SK-N-MC (cell line): ENCODE measurements at places on chromosomes 5 and 9.

GRCh38 chr9:106287091-106287631 lies 575.8 kb upstream of the ZNF462 start:
- no peak for DNase-seq

DNA sequence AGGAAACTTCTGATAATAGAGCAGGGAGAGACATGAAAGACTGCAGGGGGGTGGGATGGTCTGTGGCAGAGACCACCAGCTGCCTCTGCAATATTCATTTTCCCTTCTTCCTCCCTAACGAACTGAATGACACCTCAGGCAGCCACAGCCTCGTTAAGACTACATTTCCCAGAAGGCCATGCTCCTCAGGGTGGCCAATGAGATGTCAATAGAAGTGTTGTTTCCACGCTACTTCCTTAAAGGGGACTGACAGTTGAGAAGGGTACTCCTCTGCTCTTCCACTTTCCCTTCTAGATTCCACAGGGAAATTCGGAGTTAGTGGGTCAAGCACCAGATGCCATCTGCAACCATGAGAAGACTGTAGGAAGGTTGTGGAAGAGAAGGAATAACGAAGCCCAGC lies 52.0 kb upstream of the DAPK1 start:
- no peak for DNase-seq

DNA sequence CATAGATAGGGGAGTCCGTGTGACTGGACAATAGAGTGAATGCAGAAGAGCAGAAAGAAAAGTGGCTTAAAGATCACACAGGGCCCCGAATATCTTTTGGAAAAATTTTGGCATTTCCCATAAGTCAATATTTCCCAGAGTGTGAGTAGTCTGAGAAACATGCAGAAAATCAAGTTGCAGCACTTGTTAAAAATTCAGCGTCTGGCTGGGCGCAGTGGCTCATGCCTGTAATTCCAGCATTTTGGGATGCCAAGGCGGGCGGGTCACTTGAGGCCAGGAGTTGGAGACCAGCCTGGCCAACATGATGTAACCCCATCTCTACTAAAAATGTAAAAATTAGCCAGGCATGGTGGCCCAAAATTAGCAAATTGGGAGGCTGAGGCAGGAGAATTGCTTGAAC lies 227.0 kb downstream of the DRD1 start:
- no peak for DNase-seq

GRCh38 chr5:1312206-1312605 lies 17.3 kb upstream of the TERT start:
- no peak for DNase-seq

- DNase-seq: no peak
Measured at GRCh38 chr5:30572279-30572678, 621.2 kb upstream of the CDH6 start.

- no peak for DNase-seq
Measured at GRCh38 chr9:130865921-130866320, 30.7 kb downstream of the QRFP start.

- no peak for DNase-seq
Measured at GRCh38 chr9:70421272-70422180, 7.1 kb upstream of the KLF9 start.

GRCh38 chr9:86843206-86843605 lies 104.1 kb downstream of the GAS1 start:
- DNase-seq: no peak

- no peak for DNase-seq
Measured at GRCh38 chr5:61293873-61294272, 38.2 kb upstream of the ZSWIM6 start.

- no peak for DNase-seq
Measured at GRCh38 chr5:146862641-146863040, 15.9 kb downstream of the PPP2R2B start.

DNA sequence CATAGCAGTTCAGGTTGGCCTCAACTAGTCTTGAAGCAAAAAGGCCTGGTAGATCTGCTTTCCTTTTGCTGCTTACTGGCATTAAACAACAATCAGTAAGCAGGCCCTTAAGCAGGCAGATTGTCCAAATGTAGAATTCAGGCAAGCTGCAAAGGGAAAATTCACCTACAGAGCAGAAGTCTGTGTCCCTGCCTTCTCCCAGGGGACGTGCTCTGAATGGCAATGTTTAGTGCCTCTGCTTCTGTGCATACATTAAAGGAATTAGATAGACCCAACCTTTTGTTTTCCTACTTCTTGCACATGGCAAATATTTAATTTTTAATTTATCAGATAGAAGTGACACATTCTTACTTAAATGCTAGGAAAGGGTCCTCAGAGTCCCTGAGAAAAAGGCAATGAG lies 328.8 kb upstream of the PIK3R1 start:
- DNase-seq: no peak

DNA sequence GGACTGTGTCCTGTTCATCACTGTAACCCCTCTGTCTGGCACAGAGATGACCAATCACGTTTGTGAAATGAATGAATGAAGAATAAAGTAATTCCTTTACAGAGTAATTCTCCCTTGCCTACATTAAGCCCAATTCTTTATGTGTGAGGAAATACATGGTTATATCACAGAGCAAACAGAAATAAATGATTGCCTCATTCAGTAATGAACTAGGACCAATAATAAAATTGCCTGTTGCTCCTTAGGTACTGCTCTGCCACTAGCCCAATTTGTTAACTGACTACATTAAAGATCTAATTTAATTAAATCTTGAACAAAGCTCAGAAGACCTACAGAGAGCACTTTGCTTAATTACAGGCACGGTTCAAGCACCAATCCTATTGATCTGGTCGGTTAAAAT lies 121.8 kb downstream of the DCP2 start:
- no peak for DNase-seq

GRCh38 chr5:152349683-152350526 lies 55.2 kb downstream of the NMUR2 start:
- DNase-seq: no peak

- DNase-seq: no peak
Measured at GRCh38 chr5:136013559-136013958, 15.2 kb upstream of the TGFBI start.

DNA sequence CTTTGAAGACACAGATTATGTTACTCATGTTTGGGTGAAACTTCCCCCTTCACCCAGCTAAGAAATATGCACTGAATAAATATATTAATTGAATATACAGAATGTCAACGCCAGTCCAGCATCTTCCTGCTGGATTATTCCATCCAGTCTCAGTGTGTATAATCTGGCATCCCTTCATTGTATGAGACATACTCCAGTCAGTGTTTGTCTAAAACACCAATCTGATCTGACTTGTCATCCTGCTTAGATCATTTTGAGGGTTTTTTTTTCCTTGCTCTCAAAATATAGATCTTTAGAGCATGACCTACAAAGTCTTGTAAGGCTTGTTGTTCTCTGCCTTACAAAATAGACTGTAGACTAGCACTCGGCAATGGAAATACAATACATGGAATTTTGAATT lies 195.1 kb downstream of the SMARCA2 start:
- no peak for DNase-seq

DNA sequence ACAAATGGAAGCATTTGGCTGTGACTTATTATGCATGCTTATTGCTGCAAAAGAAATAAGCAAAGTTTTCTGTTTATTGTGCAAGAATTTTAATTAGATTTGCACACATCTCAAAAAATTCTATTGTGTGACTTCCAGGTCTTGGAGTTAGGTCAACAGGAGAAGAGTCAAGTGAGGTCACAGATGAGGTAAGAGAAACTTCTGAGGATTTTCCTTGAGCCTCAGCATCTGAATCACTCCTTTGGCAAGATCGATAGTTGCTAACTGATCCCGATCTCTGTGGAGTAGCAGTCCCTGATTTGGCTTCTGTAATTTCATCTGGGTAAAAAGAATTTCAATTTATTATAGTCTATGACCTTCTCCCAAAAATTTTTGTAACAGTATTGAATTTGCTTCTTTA lies 6.9 kb upstream of the TTC33 start:
- DNase-seq: no peak

GRCh38 chr5:134430001-134430569 lies 18.4 kb upstream of the CDKN2AIPNL start:
- no peak for DNase-seq

- no peak for DNase-seq
Measured at GRCh38 chr9:37623267-37623666, 27.5 kb upstream of the FRMPD1 start.

- DNase-seq: no peak
Measured at GRCh38 chr5:9231842-9232241, 314.0 kb downstream of the SEMA5A start.

DNA sequence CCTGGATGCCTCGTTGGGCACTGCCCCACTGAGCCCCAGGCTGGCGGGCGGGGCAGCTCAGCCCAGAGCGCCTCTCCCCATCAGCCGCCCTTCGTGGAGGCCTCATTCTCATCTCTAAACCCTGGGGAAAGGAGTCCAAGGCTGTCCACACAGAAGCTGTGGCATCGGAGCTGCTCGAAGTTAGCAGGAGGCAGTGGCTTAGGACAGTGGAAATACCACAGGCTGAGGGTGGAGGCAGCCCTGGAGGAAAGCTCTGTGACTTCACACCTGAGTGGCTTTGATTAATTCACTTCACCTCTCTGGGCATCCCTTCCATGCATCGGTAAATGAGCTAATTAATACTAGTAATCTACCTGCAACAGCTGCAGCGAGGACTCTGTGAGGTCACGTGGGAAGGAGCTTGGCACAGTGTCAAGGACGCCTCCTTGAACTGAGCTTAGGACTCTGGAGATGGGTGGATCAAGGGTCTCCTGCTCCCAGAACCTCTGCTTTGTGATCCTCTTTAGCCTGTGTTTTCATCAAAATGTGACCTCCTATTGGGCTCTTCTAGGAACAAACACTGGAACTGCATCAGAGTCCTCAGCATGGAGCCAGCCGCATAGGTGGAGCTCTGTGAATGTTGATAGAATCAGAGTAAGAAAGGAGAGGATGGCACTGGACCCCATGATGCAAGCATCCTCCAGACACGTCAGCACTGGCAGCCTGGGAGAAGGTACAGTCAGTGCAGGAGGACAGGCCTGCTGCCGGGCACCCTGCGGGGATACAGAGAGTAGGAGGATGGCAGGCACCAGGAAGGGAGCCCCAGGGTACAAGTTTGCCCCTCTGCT lies 842 bp upstream of the ANGPTL2 start:
- DNase-seq: no peak

- no peak for DNase-seq
Measured at GRCh38 chr9:34123682-34124081, 2.8 kb downstream of the DCAF12 start.

DNA sequence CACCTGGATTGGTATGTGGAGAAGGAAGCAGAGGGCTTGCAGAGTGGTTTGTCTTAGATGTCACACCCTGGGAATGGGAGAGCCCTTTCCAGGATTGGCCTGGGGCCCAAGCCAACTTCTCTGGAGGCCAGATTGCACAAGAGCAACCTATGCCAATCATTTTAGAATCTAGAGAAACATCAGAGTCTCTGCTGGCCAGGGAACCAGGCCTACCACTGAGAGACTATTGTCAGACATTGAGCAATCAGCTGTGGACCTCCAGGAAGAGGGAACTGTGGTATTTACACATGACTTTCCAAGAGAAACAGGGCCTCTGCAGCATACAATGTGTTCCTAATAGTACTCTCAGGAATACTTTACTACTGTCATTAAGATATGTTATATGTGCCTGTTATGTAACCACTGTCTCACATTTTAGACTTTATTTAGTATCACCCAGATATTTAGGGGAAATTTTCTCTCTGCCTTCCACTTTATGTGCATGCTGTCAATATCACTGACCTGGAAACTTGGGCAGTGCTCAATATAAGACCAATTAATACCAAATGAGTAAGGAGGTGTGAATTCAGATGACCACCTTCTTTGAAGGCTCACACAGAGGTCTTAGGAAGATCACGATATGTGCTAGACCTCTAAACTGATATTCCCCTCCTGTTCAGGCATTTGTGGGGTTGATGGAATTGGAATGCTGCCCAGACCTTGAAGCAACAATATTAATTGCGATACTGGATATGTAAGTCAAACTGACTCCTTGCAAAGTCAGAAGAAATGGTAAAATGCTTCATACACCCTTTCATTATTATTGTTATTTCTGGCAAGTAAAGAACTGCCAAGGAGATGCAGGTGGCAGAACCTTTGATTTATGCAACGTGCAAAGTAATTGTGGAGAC lies 20.5 kb upstream of the CCL28 start:
- DNase-seq: no peak

DNA sequence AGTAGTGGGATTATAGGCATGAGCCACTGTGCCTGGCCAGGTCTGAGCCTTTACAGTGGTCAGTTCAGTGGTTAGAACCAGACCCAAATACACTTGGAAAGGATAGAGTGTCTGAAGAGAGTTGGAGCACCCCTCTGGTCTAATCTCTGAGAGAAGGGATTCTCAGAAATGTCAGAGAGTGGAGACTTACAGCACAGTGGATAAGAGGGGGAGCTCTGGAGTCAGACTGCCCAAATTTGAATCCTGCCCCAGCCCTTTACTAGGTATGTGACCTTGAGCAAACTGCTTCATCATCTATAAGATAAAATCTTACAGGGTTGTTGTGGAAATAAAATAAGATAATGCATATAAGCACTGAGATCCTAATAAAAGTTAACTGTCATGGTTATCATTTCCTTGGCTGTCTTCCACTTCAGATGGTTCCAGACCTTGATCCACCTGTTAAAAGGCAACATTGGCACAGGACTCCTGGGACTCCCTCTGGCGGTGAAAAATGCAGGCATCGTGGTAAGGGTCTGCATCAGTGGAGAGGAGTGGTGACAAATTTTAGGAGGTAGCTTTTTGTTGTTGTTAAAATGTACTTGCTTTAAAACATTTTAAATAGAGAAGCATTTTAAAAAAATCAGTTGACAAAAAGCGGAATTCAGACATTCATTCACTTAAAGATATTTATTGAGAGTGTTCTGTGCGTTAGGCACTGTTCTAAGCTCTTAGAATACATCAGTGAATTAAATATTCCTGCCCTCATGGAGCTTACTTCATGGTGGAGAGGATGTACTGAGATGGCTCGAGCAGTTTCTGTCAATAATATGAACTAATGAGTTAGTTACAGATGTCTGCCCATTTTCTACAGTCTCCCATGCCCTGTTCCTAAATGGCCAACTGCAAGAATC lies 16.0 kb downstream of the SLC36A1 start:
- no peak for DNase-seq

GRCh38 chr5:135533794-135534193 lies 2.0 kb downstream of the NEUROG1 start:
- no peak for DNase-seq

DNA sequence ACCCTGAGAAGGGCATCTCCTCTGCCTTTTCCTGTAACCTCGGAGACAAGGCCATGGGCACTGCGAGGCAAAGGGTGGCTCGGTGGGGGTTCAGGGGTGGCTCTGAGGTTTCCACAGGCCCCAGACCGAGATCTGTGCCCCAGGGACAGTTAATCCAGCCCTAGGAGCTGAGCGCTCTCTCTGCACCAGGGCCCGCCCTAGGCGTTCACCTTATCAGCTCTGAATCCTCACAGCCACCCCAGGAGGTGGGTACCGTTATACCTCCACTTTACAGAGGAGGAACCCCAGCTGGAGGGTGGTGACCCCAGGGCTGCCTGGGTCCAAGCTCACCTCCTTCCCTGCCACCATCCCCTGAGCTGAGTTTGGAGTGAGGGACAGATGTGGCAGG lies 2.3 kb upstream of the ENG start:
- DNase-seq: no peak

DNA sequence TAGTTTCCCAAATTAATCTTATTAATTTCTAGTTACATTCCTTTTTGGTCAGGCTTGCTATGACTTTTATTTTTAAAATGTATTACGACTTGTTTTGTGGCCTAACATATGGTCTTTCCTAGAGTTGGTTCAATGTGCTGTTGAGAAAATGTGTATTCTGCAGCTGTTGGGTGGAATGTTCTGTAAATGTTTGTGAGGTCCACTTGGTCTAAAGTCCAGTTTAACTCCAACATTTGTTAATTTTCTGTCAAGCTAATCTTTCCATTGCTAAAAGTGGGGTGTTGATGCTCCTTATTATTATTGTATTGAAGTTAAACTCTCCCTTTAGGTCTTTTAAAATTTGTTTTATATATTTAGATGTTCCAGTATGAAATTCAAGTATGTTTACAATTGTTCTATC lies 1010.8 kb upstream of the EDIL3 start:
- no peak for DNase-seq
